Purkinje cell (primary cell): ENCODE measurements at places on chromosomes 7 and 10. TPM values are rescaled to one million over a fixed set of nuclear protein-coding genes. Genes with fewer than 3 reads are reported as not detected.

The GIMAP5 gene
- polyA plus RNA-seq: 1.3 TPM in 1 of 2 replicates, not detected in the other

The INTS1 gene
- polyA plus RNA-seq: 0.32 and 0.44 TPM in 2 replicates

The NUTM2E gene
- polyA plus RNA-seq: not detected in 2 replicates

The GPR85 gene
- 30.1 and 49.8 TPM in 2 replicates for polyA plus RNA-seq

The GSTK1 gene
- polyA plus RNA-seq: 54.2 and 54.6 TPM in 2 replicates

The TMEM229A gene
- polyA plus RNA-seq: 2.7 and 3.3 TPM in 2 replicates

The AKR1C8 gene
- polyA plus RNA-seq: not detected in 2 replicates

The PPP3CB gene
- 163 and 177 TPM in 2 replicates for polyA plus RNA-seq
